Stimulated activated CD4-positive, alpha-beta T cell treated with anti-CD3 and anti-CD28 coated beads, Interleukin-12 subunit alpha, Interleukin-12 subunit beta, amount 100 ng/mL, for 48 hours (primary cell): ENCODE measurements at places on chromosomes 11 and 22.

DNA sequence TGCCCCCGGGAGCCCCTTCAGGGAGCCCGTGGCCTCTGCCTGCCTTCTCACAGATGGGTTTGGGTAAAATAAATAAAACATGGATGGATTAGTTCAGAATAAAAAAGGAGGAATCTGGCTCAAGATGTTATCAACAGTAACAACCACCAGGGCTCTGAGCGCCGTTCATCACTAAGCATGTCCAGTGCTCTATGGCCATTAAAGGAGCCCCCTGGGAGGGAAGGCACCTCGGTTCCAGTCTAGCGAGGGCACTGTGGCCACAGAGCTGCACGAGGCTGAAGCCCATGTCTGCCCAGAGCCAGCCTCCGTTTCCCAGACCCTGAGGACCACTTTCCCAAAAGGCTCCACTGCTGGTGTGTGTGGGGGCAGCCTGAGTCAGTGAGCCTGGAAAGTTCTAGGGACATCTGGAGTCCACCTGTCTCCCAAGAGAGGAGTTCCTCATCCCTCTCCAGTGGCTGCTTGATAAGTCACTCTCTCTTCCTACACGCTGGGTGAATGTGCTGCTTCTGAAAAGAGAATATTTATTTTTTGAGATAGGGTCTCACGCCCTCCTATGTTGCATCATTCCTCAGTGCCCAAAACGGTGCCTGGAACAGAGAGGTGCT, 614.6 kb downstream of the TBC1D22A start:
- no peak for DNase-seq

- DNase-seq: peak; percentile 1
Measured at GRCh38 chr11:13465909-13466371, 2.9 kb upstream of the BTBD10 start.

DNA sequence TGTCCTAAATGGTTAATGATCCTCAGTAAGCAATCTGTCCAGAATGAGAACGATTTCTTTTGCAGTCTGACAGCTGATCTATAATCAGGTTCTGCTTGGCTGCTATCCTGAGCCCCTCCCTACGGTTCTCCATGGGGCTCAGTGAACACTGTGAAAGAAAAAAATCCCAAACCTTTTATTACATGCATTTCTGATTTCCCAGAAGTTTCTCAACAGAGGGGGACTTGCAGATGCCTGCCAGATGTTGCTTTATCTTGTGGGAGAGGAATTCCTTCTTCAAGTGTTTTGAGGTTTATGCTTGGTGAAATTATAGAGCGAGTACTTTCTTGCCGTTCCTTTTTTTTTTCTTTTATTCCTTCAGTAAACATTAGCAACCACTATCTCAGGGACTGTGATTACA, 531.9 kb upstream of the ISX start:
- DNase-seq: no peak

DNA sequence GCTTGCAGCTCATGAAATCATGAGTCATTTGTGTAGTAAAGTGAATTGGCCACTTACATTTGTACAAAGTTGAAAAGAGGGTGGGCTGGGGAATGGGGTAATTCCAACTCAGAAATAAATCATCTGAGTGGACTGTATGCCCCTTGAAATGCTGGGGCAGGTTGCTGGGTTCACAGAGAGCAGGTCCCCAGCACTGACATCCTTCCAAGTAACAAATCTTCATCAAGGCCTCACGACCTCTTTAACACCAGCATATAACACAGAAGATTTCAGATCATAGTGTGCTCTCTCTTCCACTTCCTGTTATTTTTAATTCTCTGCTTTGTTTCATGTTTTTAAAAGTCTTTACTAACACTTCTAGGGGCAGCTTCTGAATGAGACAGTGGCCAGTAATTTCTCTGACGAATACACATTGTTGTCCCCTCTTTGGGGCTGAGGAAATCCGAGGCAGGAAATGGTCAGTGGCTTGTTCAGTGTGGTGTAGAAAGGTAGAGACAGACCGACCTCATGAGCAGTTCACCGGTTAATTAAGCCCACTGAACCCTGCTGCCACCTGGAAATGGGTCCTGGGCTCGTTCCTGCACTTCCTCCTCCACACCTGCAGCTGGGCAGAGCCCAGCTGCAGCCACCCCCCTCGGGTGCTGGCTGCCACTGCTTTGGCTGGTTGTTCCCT, 127.7 kb downstream of the MAML2 start:
- no peak for DNase-seq

- DNase-seq: no peak
Measured at GRCh38 chr11:69362315-69362714, 68.4 kb downstream of the MYEOV start.

GRCh38 chr11:125790825-125791224, 2.9 kb downstream of the PATE3 start:
- DNase-seq: no peak

- DNase-seq: no peak
Measured at GRCh38 chr11:72744474-72744873, 7.7 kb downstream of the ARAP1 start.

DNA sequence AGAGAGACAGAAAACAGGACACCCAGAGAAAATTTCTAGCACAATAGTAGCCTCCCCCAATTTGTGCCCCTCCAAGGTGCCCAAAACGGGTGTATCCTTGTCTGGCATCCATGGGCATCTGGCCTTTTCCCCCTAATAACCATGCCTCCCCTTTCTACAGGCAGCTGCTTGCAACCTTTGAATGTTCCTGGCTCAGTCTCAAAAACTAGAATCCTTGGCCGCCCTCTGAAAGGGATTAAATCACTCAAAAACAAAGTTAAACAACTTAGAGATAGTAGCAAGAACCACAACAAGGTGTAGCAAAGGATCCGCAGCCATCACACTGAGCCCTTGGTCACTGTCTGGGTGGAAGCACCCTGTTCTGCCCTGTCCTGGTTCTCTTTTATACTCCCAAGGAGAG, 105.6 kb downstream of the MN1 start:
- DNase-seq: no peak

DNA sequence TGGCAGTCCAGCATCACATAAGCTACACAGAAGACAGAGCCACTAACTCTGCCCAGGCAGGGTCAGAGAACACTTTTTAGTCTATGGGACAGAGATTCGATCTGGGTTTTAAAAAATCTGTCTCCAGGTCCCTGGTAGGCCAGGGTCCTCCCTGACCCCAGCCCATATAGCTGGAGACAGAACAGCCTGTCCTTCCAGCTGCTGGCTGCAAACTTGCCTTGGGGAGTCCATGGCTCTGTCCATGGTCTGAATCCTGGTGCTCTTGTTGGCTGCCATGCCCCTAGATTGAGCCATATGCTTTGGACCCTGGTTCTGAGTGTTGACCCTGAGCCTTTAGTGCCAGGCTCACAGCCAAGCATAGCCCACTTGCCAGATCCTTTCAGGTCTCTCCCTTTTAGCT, 13.3 kb upstream of the LIPT2 start:
- no peak for DNase-seq

DNA sequence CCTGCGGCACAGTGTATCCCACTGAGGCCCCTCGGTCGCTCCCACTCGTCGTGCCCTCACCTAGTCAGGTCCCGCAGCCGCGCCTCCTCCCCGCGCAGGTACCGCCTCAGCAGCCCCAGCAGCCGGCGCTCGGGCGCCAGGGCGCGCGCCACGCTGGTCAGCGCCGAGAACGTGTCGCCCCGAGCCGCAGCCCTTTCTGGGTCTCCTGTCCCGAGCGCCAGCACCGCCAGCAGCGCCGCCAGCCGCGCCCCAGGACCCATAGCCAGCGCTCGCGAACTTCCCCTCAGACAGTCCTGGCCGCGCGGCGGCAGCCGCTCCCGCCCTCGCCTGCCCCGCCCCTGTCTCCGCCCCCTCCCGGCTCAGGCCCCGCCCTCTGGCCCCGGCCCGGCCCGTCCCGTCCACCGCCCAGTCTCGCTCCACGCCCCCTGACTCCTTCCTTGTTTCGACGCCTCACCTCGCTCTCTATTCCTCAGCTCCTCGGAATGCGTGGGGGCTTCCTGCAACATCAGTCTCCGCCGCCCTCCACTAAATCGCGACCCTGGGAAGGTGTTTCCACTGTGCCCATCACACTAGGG, at the start of gene P4HA3:
Gene P4HA3 (minus strand): TSS at position 289 of the 575 bp plus-strand sequence. CDS start 29 bp downstream, at position 260.
- DNase-seq: peak; percentile 34

DNA sequence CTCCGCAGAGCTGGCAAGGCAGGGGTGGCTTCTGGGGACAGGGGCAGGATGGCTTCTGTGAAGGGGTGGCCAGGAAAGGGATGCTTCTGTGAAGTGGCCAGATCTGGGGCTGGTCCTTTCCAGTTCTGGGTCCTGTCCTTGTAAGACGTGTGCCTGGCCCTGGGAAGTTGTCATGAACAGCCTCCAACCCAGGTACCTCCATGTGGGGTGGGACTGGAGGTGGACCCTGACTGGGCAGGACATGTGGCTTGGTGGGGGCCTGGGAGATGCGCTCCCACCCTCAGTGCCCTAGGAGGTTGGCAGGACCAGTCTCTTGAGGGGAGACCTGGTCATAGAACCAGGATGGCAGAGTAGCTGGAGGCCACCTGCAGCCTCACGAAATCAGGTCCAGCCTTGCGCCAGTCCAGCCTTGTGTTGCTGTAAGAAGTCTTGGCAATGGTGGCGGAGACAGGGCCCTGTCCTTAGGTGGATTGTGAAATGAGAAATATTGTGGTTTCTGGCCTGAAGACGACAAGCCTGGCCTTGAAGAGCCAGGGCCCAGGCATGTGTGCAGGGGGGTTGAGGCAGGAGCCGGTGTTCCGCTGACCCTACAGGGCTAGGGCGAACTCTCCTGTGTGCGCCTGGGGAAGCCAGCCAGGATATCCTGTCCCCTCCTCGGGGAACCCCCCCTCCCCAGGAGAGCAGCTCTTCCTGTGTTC, 2.6 kb downstream of the KCNQ1 start:
- DNase-seq: no peak

DNA sequence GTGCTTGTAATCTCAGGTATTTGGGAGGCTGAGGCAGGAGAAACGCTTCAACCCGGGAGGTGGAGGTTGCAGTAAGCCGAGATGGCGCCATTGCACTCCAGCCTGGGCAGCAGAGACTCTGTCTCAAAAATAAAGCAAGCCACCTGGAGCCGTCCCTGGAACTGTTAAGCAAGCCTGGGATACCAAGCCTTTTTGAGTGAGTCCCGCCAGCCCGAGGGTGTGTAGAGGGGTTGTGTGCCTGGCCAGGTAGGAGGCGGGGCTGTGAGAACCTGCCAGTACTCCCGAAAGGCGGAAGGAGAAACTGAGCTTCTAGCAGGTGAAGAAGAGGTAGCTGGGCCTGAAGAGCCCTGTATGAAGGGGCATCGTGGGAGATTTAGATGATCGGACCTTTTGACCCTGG, 52.4 kb downstream of the TRIOBP start:
- no peak for DNase-seq

DNA sequence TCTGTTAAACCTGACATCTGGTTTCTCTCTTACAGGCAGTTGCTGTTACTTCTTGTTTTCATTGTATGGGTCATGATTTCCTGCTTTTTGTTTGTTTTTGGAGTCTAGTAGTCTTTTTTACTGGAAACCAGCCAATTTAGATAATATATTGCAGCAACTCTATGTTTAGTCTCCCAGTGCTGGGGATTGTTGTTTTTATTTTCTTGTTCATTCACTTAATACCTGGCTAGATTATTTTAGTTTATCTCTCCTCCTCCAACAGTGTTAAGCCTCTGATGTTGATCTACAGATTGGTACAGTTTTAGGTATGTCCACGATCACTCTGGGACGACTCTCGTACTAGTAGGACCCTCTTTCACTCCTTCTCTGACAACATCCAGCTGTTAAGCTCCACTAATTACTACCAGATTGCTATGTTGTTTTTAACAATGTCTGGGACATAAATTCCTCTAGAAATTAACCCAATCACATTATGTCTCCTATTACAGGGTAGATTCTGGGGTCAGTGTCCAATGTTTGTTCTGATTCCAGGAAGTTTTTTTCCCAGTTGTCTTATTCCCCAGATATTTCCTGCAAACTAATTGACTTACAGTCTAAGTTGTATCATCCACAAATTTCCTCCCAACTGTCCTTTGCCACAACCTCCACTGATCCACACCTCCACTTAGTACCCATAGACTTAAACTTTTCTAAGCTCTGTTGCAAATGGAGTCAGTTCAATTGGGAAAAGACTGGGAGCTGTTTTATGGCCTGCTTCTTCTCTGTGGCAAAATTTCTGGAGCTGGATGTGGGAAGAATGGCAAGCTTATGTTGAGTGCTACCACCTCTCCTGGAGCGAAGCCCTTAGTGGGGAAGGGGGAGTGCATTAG, 1280.6 kb upstream of the CNTN5 start:
- DNase-seq: no peak

GRCh38 chr22:45069925-45070324, 60.1 kb upstream of the PHF21B start:
- DNase-seq: no peak

- no peak for DNase-seq
Measured at GRCh38 chr11:19025481-19026406, 34.8 kb downstream of the MRGPRX2 start.
